ENCODE measurements at places on chromosomes 5 and 9.

GRCh38 chr9:36716496-36716895 is 143.8 kb downstream of the MELK start:
- no peak for DNase-seq

GRCh38 chr9:108750661-108751215 is 105.0 kb downstream of the ACTL7B start:
- DNase-seq: no peak

GRCh38 chr5:66306105-66306843 is 162.2 kb downstream of the SREK1 start:
- peak; percentile 30 for DNase-seq

DNA sequence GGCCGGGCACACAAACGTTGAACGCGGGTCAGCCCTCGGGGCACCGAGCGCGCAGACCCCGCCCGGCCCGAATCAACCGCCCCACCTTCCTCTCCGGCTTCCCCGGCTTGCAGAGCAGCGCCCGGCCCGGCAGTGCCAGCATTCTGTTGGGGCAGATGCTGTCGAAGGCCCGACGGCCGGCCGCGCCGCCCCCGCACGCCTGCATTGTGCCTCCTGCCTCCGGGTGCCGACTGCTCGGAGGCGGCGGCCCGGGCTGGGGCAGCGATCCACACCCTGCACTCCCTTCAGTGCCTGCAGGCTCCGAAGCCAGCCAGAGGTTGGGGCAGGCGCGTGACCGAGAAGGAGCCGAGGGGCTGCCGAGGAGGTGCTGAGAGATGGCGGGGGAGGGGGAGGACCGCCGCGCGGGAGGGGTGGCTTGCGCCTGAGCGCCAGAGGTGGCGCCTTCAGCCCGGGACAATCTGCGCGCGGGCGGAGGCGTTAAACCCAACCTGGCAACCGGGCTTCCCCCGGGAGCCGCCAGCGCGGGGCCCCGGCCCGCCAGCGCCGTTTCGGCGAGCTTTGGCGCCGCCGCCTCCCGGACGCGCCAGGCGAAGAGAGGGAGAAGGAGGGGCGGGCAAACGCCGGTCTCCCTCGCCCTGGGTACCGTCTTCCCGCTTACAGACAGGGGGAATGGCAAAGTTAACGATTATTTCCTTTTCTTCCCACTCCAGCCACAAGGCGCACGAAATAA is at the start of gene MCIDAS:
Gene MCIDAS (minus strand): TSS at position 382 of the 730 bp plus-strand sequence. CDS start 177 bp downstream, at position 205.
- DNase-seq: no peak

DNA sequence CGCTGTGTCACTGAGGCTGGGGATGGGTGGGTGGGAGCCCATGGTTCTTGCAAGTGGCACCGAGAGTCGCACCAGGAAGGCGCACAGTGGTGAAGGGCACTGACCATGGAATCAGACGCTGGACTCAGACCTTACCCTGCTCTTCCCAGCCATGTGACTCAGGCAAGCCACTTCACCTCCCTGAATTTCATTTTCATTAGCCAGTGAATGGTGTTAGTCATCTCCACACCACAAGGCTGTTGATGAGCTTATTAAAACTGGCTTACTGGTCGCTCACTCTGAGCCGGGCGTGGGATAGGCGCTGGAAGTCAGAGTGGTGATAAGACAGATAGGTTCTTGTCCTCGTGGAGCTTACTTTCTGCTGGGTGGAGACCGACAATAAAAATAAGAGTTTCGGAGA is 25.1 kb downstream of the FGF18 start:
- no peak for DNase-seq

- no peak for DNase-seq
Observed at GRCh38 chr9:113721856-113722255, 154.3 kb upstream of the ZNF618 start.

- peak; percentile 15 for DNase-seq
Observed at GRCh38 chr5:142156839-142157463, 48.4 kb downstream of the NDFIP1 start.

DNA sequence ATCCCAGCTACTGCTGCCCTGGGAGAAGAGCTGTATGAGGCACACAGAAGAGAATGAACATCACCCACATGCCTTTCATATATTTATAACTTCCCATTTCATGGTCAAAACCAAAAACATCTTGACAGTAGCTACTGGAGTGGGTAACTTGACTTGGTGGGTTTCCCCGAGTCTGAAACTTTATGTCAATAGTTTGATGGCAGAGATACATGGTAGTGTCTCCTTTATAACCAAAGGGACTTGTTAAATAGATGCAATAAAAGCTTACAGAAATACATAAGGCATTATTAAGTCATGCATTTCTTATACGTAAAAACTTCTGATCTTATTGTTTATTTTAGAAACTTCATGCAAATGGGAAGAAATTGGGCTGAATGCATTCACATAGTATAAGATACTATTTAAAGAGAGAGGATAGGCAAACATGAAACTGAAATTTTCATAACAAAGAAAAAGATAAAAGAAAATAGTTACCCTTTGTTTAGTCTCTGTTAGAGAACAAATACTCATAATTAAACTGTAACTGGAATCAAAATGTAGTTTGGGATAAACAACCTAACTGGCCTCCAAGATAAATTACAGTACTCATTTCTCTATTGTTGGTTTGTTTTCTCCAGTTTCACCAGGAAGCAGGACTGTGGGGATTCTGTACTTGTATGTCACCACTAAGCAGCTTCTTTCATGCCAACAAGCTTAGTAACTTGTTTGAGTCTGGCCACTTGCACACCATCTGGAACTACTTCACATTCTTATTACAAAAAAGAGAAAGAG is 459.3 kb upstream of the MEF2C start:
- DNase-seq: peak; percentile 70

- DNase-seq: no peak
Observed at GRCh38 chr5:128927644-128928043, 37.6 kb upstream of the SLC27A6 start.

- DNase-seq: no peak
Observed at GRCh38 chr9:69134412-69134811, 39.7 kb upstream of the TJP2 start.

DNA sequence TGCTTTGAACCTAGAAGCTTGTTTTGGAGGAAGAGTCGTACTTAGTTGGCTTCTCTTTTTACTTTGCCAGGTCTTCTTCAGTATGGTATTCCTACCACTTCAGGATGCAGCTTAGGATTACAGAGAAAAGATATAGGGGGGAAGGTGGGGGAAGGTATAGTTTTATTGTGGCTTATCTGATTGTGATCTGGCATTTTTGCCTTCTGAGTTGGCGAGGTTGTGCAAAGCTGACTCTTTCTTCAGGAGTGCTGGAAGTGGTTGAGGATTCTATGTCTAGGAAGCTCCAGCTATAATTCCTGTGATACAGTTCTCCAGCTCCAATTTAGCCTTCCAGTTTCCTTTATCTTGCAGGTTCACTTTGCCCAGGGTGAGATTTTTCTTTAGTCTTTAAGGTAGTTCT is 7.0 kb downstream of the CDC42SE2 start:
- peak; percentile 29 for DNase-seq

- DNase-seq: no peak
Observed at GRCh38 chr9:114552706-114553105, 34.9 kb upstream of the ATP6V1G1 start.

- DNase-seq: no peak
Observed at GRCh38 chr9:137095664-137096517, 9.1 kb downstream of the MAN1B1 start.

- DNase-seq: no peak
Observed at GRCh38 chr5:149288436-149288835, 16.8 kb downstream of the AFAP1L1 start.

GRCh38 chr5:71789746-71790145 is 70.7 kb downstream of the CARTPT start:
- DNase-seq: no peak

DNA sequence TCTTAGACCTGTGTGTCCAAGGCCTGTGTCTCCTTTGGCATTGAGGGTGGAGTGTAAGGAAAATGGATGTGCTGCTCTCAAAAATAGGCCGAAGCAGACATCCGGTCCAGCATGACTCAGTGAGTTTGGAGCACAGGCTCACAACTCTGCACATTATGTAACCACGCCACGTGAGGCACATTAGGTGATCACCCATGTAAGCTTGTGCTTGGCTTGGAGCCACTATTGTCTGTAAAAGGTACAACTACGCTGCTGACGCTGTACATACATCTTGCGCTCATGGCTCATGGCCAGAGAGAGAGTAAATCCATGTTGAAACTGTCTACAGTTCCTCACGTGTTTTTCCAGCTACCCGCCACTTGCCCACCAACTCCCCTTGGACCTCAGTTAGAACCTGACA is 177.5 kb downstream of the PDE4D start:
- DNase-seq: no peak

DNA sequence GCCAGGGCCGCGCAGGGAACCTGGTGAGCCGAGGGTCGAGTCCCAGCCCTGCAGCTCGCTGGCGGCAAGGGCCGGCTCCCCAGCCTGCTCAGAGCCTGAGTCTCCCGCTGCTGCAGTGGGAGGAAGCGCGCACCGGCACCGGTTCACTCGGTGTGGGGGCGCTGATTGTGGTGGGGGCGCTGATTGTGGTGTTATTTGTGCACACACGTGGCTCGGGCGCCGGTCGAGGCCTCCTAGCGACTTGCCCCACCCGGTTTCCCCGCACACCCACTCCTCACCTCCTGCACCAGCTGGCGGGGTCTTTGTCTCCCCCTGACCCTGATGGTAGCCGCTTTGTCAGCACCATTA is 266.7 kb downstream of the NSG2 start:
- no peak for DNase-seq
